ENCODE measurements at places on chromosomes 3 and 15.

DNA sequence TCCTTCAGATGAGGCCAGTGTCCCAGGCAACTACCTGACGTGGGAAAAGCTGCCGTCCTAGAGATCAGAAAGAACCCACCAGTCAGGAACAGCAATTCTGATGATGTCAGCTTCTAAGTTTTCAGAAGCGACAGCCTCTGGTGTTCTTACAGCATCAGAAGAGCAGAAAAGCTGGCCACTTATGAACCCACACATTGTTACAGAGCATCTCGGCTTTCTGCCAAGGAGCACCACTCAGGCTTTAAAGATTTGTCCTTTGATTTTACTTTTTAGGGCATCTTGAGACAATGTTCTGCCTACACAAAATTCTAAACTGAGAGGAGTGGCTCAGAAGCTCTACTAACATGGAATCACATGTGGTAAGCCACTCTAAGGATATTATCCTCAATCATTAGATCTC, 49.7 kb upstream of the BOC start:
- no peak for DNase-seq

DNA sequence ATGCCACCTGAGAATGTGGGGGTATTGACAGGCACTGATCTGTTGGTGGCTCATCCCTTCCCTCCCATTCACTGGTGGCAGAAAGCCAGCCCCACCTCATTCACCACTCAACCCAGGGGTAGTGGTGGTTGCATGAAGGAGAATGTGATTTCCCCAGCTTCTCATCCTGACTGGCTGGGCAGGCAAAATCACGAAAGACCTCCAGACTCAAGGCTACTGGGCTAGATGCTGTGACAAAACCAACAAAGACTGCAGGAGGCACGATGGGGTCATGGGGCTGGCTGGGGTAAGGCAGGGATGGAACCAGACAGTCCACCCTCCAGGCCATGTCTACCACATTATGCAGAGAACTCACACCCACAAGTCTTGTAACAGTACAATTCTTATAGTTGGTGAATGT, 33.9 kb downstream of the FSTL1 start:
- DNase-seq = no peak

GRCh38 chr3:84573962-84574361, 384.8 kb upstream of the CADM2 start:
- DNase-seq = no peak

GRCh38 chr3:124935794-124936542, 1.4 kb upstream of the MUC13 start:
- DNase-seq = no peak

DNA sequence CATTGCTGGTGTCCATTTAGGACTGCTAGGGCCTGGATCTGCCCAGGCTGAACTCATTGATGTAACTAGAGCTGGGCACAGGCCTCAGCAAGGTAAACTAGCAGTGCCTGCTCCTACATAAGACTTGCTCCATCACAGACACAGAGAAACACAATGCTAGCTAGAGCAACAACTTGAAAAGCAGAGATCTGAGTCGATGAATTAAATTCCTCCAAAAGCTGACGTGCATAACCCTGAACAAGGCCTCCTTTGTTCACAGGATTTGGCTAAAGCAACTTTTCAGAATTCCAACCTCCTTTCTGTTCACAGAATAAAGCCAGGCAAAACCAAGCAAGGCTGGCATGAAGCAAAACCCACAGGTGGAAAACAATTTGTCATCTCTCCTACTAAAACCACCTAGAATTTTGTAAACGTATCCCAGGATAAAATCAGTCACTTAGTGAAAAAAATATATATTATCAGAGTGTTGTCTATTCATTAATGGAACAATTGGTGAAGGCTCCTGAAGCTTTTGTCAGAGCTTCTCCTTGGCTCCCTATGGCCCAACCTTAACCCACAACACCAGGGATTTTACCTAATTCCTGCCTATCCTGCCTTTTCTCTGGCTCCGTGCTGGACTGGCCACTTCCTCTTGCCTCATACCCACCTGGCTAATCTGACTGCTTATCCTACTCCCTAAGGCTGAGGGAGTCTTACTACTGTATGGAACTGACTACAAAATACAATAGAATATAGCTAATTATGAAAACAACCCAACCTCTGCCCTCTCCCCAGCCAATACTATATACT, 39.9 kb downstream of the PLCH1 start:
- DNase-seq = no peak

DNA sequence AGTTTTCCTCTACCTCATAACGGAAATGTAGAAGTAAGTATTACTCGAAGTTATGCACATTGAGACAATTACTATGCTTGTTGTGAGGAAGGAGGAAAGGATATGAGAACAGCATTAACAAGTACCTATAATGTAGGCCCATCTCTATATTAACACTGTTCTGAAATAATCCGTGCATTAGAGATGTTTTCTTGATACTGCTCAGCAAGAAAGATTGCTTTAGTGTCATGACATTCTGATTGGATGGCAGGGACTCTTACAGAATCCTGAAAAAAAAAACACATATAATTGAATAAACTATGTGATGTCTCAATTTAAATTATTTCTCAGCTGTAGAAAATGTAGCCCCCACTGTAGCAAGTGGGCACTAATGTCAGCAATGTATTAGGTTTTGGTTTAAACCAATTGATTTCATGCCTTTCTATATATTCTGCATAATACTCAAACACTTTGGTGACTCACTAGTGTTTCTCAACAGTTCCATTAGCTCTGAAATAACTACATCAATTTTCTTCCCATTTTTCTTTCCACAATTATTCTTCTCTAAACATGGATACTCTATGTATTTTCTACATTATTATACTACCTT, 598.3 kb upstream of the BCHE start:
- no peak for DNase-seq

DNA sequence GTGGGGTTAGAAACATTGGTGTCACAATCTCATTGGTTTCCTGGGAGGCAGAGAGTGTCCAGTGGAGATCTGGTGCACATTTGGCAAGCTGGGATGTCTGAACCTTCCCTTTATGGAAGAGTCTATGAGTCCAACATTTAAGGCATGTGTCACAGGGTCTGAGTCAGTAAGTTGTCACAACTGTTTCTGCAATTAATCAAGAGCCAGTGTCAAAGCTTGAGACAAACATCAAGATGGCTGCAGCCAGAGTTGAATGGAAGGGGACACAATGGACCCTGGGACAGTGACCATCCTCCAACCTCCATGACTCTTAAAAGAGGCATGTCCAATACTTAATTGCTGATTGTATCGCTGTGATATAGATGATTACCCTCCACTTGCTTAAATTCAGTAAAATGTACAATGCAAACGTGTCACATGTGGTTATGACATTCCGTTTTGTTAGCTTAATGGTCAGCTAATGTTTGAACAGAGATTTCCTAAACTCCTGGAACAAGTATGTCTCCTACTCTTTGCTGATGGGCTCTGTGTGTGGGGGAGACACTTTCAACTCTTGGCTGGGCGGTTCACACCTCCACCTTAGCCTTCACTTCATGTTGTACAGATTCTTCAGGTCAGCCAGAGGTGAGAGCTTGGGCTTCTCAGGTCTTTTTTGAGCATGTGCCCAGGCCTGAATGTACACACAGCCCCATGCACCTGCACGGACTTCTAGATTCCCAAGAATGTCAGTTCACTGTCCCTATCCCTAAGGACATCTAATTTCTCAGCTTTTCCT, 79.9 kb upstream of the PRR23E start:
- no peak for DNase-seq

- no peak for DNase-seq
These were observed 9.6 kb upstream of the CYP11A1 start for GRCh38 chr15:74376825-74377581.

DNA sequence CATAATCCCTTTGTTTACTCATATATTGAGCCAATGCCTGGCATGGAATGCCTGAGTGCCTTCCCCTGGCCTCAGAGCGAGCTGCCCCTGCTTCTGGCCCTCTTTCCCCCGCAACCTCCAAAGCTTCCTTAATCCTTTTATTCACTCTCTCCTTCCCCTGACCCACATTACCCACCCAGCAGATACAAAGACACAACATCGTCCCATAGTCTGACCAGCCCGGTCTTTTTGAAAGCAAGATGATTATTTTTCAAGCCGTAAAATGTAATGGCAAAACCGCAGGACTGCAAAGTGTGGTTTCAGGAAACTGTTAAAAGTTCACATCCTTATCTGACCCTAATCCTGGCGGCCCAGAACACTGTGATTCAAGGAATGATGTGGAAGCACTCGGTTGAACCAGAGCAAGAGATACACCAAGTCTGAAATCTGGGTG, 78.4 kb upstream of the LRTM1 start:
- no peak for DNase-seq

DNA sequence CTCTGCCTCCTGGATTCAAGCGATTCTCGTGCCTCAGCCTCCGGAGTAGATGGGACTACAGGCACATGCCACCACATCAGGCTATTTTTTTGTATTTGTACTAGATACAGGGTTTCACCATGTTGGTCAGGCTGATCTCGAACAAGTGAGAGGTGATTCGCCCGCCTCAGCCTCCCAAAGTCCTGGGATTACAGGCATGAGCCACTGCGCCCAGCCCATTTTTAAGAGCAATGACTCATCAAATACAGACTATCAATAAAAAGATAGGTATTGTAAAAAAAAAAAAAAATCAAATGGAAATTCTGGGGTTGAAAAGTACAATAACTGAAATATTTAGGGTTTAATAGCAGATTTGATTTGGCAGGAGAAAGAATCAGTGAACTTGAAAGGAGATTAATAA, 129.0 kb downstream of the TJP1 start:
- no peak for DNase-seq

DNA sequence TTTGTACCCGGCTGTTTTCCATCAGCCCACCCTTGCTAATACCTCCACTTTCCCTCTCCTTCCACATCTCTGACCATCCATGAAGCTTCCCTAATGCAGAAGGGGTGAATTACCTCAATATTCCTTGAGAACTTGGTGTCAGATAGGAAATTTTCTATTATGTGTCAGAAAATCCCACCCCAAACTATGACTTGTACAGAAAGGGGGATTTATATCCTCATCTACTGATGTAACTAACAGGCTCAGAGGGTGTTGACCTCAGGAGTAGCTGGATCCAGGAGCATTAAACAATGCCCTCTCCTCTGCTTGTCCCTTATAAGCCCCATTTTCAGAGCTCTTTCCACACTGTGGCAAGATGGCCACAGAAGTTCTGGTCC, 242.8 kb upstream of the TLE3 start:
- no peak for DNase-seq

DNA sequence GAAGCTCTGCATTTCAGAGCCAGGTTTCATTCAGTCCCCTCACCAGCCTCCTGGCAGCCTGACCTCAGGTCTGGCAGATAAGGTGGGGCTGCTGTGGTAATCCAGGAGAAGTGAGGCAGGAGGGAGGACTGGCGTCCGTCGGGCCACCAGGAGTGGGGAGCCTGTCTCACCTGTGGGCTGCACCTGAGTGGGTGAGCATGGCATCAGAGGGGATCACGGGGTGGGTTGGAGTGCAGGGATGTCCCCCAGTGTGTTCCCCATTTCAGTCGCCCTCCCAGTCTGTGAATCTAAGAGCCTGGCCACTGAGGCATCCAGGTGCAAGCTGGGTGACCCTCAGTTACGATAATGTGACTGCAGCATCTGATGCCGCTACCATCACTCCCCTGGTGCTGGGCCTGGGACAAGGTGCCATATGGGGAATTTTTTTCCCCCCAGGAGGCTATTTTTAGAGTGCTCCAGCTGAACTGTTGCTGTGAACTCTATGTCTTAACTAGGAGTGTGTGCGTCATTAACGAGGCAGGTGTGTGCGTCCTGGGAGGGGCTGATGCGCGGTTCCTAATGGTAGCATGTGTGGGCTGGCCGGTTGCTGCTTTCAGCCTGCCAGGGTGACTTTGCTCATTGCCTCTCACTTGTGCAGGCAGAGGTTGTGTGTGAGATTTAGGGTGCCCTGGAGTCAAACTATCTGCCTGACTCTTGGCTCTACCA, 165.2 kb downstream of the SLCO3A1 start:
- DNase-seq = no peak

GRCh38 chr15:40464595-40465185, 6.1 kb upstream of the CHST14 start:
- DNase-seq = no peak

- no peak for DNase-seq
These were observed 33.0 kb downstream of the SRP14 start for GRCh38 chr15:40006003-40006402.

- DNase-seq = no peak
These were observed 1200.4 kb upstream of the EPHA6 start for GRCh38 chr3:95613993-95614392.

- no peak for DNase-seq
These were observed 36.6 kb downstream of the UACA start for GRCh38 chr15:70726753-70727152.

DNA sequence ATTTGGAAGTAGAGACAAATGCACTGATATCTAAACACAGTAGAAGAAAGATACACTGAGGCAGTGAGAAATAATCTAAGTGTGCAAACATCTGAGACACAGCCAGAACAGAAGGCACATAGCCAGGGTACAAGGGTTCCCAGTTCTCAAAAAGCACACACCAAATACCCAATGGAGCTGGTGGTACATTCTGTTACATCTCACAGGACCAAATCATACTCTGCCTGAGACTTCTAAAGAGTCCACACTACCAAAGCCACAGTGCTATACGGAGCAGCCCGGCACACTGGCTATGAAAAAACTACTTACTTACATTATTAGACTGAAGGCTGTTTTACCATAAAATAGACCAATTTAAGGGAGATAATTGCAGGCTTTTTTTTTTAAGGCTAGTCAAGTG, 19.3 kb downstream of the CLPX start:
- DNase-seq = no peak

DNA sequence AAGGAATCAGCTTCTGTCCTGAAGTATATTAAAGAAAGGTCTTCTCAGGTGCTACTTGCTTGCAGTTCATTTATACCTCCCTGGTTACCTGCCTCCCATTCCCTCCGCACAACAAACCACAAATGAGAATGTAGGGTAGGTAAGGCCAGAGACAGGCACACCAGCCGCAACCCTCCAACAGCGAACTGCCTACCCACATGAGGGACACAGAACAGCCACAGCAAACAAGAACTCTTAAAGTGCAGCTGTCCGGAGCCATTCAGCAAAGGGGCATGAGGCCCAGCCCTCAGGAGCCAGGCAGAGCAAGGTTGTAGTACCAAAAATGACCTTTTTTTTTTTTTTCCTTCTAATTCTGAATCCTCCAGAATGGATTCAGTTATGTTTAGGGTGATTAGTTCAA, 52.4 kb downstream of the SPSB4 start:
- no peak for DNase-seq

- DNase-seq = no peak
These were observed 19.5 kb upstream of the HRH1 start for GRCh38 chr3:11134794-11135193.

- no peak for DNase-seq
These were observed 15.6 kb downstream of the GADL1 start for GRCh38 chr3:30878862-30879261.

DNA sequence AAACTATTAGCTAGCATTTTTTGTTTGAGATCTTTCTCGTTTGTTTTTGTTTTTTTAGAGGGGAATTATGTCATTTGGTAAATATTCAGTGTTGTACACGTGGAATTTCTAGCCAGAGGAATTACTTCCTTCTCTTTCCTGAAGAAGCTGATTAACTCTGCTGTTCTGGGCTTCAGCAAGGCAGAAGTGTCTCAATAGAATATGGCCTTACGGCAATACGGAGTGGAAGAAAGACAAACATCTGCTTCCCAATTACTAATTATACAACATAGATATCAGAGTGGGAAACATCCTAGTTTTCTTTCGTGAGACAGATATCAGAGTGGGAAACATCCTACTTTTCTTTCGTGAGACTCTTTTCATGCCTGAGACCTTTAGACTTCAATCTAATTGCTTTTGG, 11.9 kb downstream of the P3H2 start:
- no peak for DNase-seq

- no peak for DNase-seq
These were observed 107.2 kb upstream of the ABHD17C start for GRCh38 chr15:80587816-80588456.

Data from activated effector memory CD4-positive, alpha-beta T cell treated with Interleukin-2 at 50 U/mL for 16 hours (primary cell).